A549 treated with AZD2906 at 1 μM for 4 hours (cell line): ENCODE measurements at places on chromosomes 2 and 18. TPM values are rescaled to one million over a fixed set of nuclear protein-coding genes. Genes with fewer than 3 reads are reported as not detected.

Gene TACR1
- total RNA-seq, result 0.02 to 0.13 TPM (median 0.05 TPM) in 5 replicates

Gene CCDC93
- 11.2 to 14.6 TPM (median 13.0 TPM) in 5 replicates for total RNA-seq

Gene CD8B2
- not detected in 5 replicates for total RNA-seq

Gene INHA
- 0.21 to 0.59 TPM (median 0.52 TPM) in 5 replicates for total RNA-seq

Gene SERPINB13
- total RNA-seq, result not detected in 5 replicates

Gene CABYR
- total RNA-seq, result 13.5 to 19.7 TPM (median 14.1 TPM) in 5 replicates

Gene B3GNT2
- total RNA-seq, result 31.0 to 48.7 TPM (median 38.9 TPM) in 5 replicates

Gene RNF144A
- total RNA-seq, result 6.8 to 9.3 TPM (median 8.7 TPM) in 5 replicates

Gene LONRF2
- 1.7 to 2.4 TPM (median 2.0 TPM) in 5 replicates for total RNA-seq

Gene IHH
- total RNA-seq, result 0.28 to 0.88 TPM (median 0.74 TPM) in 5 replicates

Gene CAPN14
- total RNA-seq, result 0.01 to 0.04 TPM (median 0.03 TPM) in 5 replicates

Gene TLX2
- total RNA-seq, result 0.24 to 0.37 TPM (median 0.30 TPM) in 5 replicates

Gene ID2
- 61.4 to 112 TPM (median 80.3 TPM) in 5 replicates for total RNA-seq

Gene SIX3
- total RNA-seq, result 2.7 to 4.3 TPM (median 3.7 TPM) in 5 replicates

Gene ASB18
- total RNA-seq, result not detected in 5 replicates
